ENCODE measurements at places on chromosomes 6 and 20.
A peak's percentile ranks its signal among the peaks of the same experiment; 100 is the strongest.

GRCh38 chr6:33091957-33092356 is 16.2 kb downstream of the HLA-DPB1 start:
- DNase-seq = peak; percentile 28

DNA sequence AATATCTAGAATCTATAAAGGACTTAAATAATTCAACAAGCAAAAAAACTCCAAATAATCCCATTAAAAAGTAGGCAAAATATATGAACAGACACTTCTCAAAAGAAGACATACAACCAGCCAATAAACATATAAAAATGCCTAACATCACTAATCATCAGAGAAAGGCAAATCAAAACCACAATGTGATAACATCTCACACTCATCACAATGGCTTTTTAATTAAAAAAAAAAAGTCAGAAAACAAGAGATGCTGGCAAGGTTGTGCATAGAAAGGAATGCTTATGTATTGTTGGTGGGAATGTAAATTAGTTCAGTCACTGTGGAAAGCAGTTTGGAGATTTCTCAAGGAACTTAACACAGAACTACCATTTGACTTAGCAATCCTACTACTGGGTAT is 979.6 kb upstream of the MAP3K7 start:
- DNase-seq = no peak

GRCh38 chr20:64038224-64038564 is 2.2 kb downstream of the C20orf204 start:
- no peak for DNase-seq

- no peak for DNase-seq
These were observed 31.0 kb upstream of the ASIP start for GRCh38 chr20:34210271-34210670.

DNA sequence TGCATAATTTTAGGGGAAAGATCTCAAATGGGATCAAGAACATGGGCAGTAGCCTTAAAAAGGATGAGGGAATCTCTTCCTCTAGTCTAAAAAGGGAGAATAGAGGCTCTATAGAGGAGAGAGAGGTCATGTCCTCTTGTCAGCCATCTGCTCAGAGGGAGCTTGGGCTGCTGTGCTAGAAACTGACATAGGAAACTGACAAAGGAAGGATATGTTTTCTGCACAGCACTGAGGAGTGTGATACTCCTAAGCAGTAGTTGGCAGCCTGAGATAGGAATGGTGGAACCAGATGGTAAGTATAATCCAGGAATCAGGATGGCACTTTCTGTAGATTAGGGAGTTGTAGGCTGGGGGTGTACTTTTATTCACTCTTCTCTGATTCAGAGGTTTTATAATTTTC is 59.2 kb downstream of the PTPRA start:
- DNase-seq = no peak

DNA sequence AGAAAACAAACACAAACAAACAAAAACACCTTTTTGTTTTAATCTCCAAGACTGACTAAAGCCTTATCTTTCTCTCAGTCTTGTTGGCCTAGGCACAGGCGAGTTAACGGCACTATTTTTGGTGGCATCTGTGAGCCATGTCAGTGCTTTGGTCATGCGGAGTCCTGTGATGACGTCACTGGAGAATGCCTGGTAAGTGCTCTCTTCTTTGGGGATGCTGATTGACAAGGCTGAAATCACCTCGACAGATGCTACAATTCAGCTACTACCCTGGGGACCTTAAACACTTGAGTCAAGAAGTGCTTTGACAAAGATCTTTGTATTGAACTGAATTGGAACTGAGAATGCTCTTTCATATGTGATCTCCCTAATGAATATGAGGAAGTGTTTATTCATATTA is 384.1 kb downstream of the LAMA2 start:
- DNase-seq = no peak

DNA sequence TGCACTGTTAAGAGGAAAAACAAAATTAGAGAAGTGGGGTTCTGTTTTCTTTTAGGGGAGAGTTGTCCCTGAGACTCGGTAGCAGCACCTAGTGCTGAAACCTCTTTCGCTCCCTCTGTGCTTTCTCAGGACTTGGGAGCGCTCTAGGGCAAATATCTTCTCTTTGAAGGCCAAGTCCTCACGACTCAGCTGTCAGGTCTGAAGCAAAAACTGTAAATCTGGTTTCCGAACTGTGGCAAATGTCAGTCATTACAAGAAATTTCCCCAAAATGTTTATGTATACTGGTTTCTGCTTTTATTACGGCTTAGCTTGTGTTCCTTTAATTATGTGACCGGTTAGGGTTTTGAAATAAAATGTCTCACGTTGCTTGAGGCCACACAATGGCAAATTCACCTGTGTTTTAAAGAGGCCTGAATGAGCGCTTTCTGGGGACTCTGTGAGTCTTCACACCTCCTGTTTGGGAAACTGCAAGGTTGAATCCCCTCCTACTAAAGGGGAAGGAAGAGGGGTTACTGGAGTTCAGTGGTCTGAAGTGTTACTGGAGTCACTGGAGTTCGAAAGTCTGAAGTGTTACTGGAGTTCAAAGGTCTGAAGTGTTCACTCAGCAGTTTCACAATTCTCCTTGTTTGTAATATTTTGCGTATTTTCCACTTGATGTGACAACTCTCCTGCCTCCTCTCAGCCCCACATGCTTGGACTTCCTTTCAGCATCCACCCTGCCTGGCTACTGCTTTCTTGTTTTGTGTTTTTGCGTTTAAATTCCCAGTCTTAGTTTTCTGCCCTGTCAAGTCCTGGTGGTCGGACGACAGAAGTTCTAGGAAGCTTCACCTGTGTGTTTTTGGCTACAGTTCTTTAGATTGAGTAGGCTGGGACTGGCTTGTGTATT is 1.6 kb downstream of the SMPDL3A start:
- peak; percentile 36 for DNase-seq

GRCh38 chr20:32582659-32583580 is 2.2 kb downstream of the NOL4L start:
- DNase-seq = peak; percentile 32

- no peak for DNase-seq
These were observed 15.0 kb upstream of the RNF8 start for GRCh38 chr6:37338745-37339255.

GRCh38 chr6:26217714-26218075 is 130.5 kb downstream of the HFE start:
- peak; percentile 74 for DNase-seq

GRCh38 chr6:7933794-7934193 is 23.2 kb upstream of the TXNDC5 start:
- DNase-seq = no peak

- no peak for DNase-seq
These were observed 32.4 kb upstream of the RPP40 start for GRCh38 chr6:5036269-5036668.

- no peak for DNase-seq
These were observed 4.9 kb downstream of the DDO start for GRCh38 chr6:110410511-110410910.

GRCh38 chr6:152598901-152599537 is 38.1 kb downstream of the SYNE1 start:
- no peak for DNase-seq

Data from KBM-7 (cell line).